ENCODE measurements at places on chromosomes 1 and 21. TPM values are rescaled to one million over a fixed set of nuclear protein-coding genes. Genes with fewer than 3 reads are reported as not detected.

GRCh38 chr1:218421531-218421930, 76.4 kb downstream of the TGFB2 start:
- H3K27ac ChIP-seq: peak overlapping the region; percentile 14
- H3K36me3 ChIP-seq: no peaks in the 10 kb centered on the region
- peaks cover 4% of the 10 kb centered on the region for H3K4me1 ChIP-seq

GRCh38 chr21:42698733-42699132, 45.3 kb downstream of the PDE9A start:
- H3K4me1 ChIP-seq: peaks cover 7% of the 10 kb centered on the region
- no peaks in the 10 kb centered on the region for H3K27me3 ChIP-seq
- no peak overlapping the region for H3K27ac ChIP-seq
- no peak overlapping the region for H3K4me3 ChIP-seq
- DNase-seq: no peak

GRCh38 chr21:32533611-32534010, 51.7 kb downstream of the TCP10L start:
- H3K36me3 ChIP-seq: no peaks in the 10 kb centered on the region
- H3K4me1 ChIP-seq: no peaks in the 10 kb centered on the region
- H3K4me3 ChIP-seq: no peak overlapping the region
- DNase-seq: no peak

Gene ZNF683
- total RNA-seq: not detected

All from suprapubic skin (tissue), 4 donors.